SW 1271 (cell line): ENCODE measurements at places on chromosomes 3 and 15.

DNA sequence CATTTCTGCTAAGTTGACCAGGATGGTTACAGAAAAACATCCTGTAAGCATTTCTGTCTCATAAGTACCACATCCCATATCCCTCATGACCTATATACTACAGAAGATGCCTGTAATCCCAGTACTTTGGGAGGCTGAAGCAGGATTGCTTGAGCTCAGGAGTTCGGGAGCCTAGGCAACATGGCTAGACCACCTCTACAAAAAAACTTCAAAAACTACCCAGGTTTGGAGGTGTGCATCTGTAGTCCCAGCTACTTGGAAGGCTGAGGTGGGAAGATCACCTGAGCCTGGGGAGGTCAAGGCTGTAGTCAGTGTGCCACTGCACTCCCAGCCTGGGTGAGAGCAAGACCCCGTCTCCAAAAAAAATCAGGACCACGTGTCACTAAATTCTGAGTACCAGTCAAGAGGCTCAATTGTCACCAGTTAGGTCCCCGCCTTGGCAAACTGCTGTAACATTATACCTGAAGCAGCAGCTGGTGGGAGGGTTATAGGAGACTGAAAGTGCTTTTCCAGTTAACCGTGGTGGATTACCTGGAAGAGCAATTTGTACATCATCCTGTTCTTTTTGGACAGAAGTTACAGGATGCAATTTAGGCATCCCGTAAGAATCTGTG is 6.2 kb downstream of the RPL32 start:
- no peak for DNase-seq

DNA sequence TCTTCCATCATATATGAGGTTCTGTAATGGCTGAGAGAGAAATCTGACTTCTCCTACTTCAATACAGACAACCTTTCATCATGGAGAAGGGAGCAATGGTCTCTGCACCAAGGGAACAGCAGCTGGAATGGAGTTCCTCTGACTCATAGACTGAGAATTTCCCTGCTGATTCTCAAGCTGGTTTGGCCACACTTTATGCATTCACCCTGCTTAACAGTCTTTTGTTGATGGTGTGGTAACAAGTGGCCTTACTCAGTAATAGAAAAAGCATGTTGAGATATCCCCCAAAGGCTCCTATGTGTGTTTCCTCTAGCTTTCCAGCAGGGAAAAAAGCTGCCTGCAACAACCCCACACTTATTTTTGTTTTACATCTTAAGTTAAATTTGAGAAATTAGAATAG is 138.1 kb downstream of the GREM1 start:
- DNase-seq = peak; percentile 48

GRCh38 chr3:172077197-172077757 is 37.9 kb downstream of the FNDC3B start:
- DNase-seq = no peak

- no peak for DNase-seq
Measured at GRCh38 chr15:58425834-58426233, 6.0 kb upstream of the LIPC start.

DNA sequence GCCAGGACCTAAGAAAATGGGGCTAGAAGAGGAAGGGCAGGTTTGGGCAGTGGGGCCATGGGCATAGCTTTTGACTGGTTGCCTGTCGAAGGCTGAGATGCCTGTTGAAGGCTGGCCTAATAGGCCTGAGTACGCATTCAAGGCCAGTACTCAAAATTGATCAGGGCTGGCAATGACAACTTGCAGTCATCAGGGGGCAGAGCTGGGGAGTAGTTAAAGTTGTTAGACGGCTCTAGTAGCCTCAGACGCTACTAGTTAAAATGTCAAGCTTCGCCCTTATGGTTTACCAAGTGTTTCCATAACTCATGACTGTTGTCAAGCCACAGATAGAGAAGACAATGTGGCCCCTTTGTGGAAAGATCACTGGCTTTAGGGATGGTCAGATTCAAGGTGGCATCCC is 28.7 kb downstream of the SPG21 start:
- DNase-seq = no peak

- peak; percentile 28 for DNase-seq
Measured at GRCh38 chr3:100403362-100404249, 2.3 kb downstream of the LNP1 start.

DNA sequence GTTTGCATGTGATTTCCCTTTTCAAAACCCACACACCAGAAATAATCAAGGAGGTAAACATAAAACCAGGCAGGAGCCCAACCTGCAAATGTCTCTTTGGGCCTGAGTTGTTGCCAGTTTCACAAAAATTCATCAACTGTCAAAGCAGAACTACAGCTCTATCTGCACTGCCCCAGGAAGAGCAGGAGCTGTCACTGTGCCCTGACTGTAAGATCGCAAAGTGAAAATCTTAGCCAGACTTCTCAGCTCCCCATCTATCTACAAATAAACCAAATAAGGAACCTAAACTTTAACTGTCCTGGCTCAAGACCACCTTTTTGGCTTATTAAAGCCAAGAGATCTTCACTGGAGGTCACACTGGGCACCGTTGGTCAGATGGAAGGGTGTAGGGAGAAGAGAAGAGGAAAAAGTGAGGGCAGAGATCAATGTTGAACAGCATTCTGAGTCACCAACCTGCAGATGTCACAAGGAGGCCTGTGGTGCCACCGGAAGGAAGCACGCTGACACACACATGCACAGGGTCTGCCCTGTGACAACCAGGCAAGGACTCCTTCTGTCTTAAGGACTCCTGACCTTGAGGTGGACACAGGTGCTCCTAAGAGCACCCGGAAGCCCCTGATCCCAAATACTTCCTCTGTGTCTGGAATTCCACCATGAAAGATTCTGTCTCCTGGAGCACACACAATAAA is 58.7 kb downstream of the RPN1 start:
- DNase-seq = no peak

DNA sequence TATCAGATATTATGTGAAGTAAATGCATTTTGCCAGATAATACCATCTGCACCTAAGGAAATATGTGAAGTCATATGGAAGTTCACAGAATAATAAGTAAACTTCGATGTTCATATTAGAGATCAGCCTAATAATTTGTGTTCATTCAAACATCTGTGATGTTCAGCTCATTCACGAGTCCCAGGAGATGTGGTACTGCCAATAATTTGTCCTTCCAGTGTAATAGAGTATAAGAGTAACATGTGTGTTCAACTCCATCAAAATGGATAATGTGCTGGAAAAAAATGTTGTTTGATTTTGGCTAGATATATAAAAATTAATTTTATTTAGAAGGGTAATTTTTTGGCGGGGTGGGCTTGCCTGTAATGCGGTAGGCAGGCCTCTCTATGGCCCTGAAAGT is 75.4 kb upstream of the ARL6 start:
- no peak for DNase-seq
